ENCODE measurements at places on chromosomes 5 and 9. TPM values are rescaled to one million over a fixed set of nuclear protein-coding genes. Genes with fewer than 3 reads are reported as not detected.

DNA sequence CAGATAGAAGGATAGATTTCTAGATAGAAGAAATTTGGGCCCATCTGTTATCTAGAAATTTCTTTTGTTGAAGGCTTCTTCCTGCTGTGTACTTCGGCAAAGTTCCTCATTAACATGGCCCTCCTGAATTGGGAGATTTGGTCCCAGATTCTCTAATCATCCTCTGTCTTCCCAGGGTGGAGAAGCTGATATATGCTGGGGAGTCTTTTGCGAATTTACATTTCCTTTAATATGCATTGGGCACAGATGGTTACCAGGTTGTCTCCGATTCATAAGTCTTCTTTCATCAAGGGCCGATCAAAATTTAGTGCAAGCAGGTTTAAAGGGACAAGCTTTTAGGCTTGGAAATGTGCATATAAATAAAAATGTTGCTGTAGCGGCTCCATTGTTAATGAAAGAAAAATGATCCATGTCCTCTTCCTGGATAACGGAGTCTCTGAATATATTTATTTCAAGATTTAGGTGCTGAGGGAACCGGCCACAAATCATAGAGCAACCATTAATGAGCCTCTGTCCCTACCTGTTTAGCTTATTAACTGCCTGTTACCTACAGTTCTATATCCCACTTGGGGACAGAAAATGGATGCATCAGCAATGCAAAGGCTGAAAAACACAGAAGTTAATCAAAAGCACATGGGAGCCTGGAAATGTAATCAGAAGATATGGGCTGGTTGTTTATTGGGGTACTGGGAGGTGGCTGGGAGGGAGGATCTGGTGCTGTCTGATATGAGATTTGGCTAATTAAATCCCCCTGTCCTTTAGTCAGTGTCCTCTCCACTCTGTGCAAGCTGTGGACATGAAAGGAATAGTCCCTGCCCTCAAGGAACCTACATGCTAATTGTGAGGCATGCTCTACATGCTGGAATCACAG lies 234.7 kb downstream of the MAN2A1 start:
- no peak for DNase-seq

- DNase-seq = no peak
These were observed 313.5 kb downstream of the PRDM9 start for GRCh38 chr5:23820765-23821471.

DNA sequence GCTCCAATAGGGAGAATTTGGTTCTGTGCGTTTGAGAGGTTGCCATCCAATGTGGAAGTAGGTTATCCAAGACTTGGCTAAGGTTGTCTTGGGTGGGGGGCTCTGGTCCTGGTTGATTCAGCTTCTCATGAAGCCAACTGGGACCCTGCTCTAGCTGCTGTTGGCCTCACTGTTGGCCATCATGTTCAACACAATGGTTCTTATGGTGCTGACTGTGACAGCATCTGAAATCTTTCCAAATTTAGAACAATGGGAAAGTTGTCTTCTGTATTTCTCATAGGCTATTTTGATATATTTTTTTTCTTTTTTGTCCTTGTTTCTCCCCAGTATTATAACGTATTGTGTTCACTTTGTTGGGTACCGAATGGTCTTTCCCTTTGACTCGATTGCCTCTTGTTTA lies 71.9 kb downstream of the GDNF start:
- DNase-seq = no peak

- no peak for DNase-seq
These were observed 525.9 kb upstream of the ZNF608 start for GRCh38 chr5:125272357-125272756.

The TMOD1 gene
- total RNA-seq = 2.1 TPM

Measured in natural killer cell treated with Interleukin-12 subunit alpha and Interleukin-12 subunit beta and Interleukin-15 and Interleukin-18, amount 100 ng/mL, for 72 hours (primary cell).